ENCODE measurements at places on chromosomes 13 and 19.

GRCh38 chr19:11649941-11650340, 52.7 kb downstream of the ZNF627 start:
- no peak for DNase-seq

DNA sequence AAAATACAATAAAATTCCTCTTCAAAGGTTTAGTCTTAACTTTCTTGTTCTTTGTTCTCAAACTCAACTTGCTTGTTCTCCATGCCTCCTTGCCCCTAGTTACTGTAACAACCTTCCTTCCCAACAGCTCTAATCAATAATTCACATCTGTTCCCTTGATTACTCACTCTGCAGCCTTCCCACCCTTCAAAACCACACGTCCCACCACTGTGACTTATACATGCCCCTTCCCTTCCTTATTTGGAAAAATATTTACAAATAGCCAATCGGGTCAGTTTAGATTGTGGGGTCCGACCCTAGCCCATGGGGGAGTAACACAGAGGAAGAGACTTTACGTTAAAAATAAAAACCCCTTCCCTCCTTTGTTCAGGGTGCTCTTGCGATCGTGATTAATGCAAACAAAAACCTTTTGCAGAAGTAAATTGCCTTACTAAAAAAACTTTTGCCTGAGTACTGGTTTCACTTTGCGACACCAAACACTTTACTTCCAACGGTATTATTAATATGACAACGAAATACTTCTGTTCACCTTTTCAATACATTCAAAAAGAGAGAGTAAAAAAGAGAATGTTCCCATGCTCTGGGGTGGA, 512 bp upstream of the ZNF93 start:
- no peak for DNase-seq

GRCh38 chr13:80196756-80197155, 144.2 kb downstream of the SPRY2 start:
- no peak for DNase-seq

DNA sequence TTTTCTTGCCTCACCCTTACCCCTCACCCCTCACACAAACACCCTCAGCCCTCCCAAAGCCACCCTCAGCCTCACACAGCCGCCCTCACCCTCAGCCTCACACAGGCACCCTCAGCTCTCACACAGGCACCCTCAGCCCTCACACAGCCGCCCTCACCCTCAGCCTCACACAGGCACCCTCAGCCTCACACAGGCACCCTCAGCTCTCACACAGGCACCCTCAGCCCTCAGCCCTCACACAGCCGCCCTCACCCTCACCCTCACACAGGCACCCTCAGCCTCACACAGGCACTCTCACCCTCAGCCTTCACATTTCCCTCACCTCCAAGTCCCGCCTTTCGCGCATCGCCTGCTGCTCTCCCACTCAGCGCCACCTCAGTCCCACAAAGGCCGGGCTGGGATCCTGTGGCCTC, 287 bp upstream of the ZSCAN22 start:
- no peak for DNase-seq

- DNase-seq: no peak
Observed at GRCh38 chr19:41563854-41564514, 12.0 kb upstream of the CEACAM21 start.

- DNase-seq: no peak
Observed at GRCh38 chr19:17524651-17525050, 13.2 kb downstream of the PGLS start.
